ENCODE measurements at places on chromosomes 3 and 15. TPM values are rescaled to one million over a fixed set of nuclear protein-coding genes. Genes with fewer than 3 reads are reported as not detected.
A peak's percentile ranks its signal among the peaks of the same experiment; 100 is the strongest.

DNA sequence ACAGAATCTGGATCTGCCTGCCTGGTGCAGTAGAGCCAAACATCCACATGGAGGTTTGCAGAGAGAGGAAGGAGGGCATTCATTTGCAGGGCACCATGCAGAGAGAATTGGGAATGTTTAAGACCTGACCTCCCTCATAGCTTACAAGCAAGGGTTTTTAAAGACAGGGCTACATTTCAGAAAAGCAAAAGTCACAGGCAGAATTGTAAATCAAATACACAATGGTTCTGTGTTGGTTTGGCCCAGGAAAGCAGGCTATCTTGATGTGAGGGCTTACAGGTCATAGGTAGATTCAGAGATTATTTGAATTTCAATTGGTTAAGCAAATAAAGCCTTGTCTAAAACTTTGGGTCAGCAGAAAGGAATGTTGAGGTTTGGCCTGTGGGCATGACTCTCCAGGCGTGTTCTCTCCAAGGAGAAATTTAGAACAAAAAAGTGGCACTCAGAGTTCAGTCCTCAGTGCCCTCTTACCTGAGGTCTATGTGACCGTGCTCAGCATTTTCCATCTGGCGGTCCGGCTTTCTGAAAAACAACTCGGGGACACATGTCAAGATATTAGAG lies 91.5 kb downstream of the CD47 start:
- no peak for DNase-seq

The ILDR1 gene
- total RNA-seq: 23.9 TPM

DNA sequence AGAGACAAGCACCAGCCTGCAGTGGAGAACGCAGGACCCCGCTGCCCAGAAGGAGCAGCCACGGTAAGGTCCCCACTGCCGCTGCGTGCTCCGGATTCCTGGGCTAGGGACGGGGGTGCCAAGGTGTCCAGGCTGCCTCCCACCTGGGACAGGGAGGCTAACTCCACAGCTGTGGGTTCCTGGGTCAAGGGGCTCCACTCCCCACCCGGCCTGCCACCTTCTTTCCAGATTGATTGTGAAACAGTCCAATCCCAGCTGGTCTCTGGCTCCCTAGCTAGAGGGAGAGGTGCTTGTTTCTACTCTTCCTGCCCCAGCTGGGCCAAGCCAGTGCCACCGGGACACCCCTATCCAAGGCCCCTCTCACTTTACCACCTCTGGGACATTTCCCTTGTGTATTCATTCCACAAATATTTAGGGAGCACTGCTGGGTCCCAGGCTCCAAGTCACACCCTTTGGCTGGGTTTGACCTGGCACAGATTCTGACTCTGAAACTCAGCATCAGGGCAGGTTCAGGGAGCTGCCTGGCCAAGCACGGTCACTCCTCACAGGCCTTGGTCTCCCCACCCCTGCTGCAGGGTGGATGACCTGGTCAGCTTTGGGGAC lies 1.9 kb downstream of the PAK6 start:
- DNase-seq: no peak

- peak; percentile 46 for DNase-seq
Measured at GRCh38 chr3:190384309-190384756, 3.6 kb upstream of the CLDN16 start.

GRCh38 chr15:31590609-31591008 lies 264.0 kb downstream of the KLF13 start:
- DNase-seq: no peak

- no peak for DNase-seq
Measured at GRCh38 chr3:122246199-122246598, 62.7 kb downstream of the CASR start.

GRCh38 chr15:20356444-20356910 lies 185.1 kb downstream of the GOLGA6L6 start:
- DNase-seq: peak; percentile 40

GRCh38 chr3:134018850-134019249 lies 10.9 kb downstream of the SLCO2A1 start:
- DNase-seq: no peak

GRCh38 chr15:58469432-58470353 lies 37.9 kb downstream of the LIPC start:
- DNase-seq: peak; percentile 19

DNA sequence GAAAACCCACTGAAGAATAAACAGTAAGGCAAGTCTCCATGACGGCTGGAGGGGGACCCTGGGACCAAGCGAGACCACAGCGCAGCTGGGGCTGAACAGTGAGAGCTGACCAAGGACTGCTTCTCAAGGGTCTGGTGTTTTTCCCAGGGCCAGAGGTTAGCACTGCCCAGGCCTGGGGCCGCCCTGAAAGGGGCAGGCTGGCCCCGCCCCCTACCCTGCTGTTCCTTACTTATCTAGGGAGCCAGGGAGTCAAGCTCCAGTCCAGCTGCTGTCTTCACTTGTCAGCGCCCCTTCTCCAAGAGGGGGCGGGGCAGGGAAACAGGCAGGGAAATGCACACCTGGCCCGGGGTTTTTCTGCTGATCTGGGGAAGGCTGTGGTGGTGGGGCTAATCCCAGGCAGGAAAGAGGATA lies 51.6 kb upstream of the HACD2 start:
- no peak for DNase-seq

The SCG5 gene
- total RNA-seq: not detected

DNA sequence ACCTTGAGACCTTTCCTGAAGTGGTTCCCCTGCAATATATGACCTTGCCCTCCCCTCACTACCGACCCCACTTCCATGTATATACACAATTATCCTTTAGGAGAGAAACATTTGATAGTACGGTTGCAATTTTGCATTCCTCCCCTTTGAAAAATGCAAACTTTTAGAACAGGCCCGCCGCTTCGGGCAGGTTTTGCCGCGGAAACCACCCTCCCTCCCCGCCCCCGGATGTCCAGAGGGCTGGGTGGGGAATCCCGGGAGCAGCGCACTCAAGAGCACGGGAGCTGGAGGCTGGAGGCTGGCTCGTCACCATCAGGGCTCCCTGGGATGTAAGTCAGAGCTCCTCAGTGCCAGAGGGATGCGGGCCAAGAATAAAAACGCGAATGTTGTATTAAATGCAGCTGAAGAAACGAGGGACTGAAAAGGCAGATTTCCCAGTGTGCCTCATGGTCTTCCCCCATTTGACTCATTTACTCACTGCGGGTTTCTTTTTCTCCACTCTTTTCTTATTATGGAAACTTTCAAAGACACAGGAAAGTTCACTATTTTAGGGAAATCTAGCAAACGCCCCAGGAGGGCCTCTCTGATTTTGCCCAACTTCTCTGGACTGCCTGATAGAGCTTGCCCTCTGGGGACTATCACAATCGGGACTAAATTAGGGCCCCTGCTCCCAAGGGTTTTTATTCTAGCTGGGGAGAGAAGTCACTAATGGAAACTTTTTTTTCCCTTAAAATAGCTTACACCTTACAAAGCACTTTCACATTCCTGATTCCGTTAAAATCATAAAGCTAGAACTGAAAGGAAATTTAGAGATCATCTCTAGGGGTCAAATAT lies 2.9 kb upstream of the USP3 start:
- peak; percentile 83 for DNase-seq

The NPTN gene
- total RNA-seq: 77.8 TPM

The STRIT1 gene
- total RNA-seq: not detected

The FAM240A gene
- not detected for total RNA-seq

GRCh38 chr15:49137861-49138260 lies 17.5 kb downstream of the COPS2 start:
- no peak for DNase-seq

- no peak for DNase-seq
Measured at GRCh38 chr3:24255414-24255813, 239.2 kb downstream of the THRB start.

The SLC9A9 gene
- total RNA-seq: 13.0 TPM

The KLHL6 gene
- 0.60 TPM for total RNA-seq

The C3orf85 gene
- not detected for total RNA-seq

DNA sequence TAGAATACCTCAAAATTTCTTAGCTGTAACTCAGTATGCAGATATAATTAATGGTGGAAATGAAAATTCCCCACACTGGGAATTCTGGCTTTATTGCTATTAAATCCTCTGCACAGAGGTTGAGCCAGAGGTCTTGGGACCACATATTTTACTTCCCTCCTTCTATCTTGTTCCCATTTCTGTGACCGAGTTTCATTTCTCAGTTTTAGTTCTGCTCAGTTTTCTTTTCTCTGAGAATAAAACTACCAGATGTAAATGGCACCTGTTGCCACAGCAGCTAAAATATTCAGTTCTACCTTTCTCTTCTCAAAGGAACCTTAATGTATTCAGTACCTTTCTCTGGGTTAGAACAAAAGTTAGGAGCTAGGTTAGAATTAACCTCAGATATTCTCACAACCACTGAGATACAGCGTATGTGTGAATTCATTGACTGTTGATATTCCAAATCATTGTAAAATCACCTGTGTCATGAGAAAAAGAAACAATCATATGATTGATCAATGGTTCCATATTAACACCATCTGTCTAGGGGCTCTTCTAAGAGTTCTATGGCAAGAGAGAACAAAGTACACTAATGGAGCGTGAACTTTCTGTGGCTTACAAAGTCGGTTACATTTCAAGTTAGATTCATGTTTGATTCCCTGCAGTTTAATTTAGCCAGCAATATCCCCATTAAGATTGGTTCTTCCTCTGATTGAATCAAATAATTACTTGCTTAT lies 374.1 kb downstream of the EFHB start:
- no peak for DNase-seq

DNA sequence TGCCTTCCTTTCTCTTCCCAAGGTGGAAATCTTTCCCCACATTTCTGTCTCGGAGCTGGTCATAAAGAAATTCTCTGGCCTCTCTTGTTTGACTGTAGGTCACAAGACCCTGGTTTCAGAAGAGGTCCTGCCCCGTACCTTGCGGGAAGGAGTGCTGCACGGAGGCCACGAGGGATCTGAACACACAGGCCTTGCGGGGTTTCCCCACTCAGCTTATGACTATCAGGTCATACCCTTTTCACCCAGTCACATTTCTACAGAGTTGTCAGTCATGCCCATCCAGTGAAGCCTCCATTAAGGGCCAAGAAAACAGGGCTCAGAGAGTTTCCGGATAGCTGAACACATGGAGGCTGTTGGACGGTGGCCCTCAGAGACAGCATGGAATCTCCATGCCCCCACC lies 54.7 kb upstream of the ATP13A3 start:
- DNase-seq: no peak

DNA sequence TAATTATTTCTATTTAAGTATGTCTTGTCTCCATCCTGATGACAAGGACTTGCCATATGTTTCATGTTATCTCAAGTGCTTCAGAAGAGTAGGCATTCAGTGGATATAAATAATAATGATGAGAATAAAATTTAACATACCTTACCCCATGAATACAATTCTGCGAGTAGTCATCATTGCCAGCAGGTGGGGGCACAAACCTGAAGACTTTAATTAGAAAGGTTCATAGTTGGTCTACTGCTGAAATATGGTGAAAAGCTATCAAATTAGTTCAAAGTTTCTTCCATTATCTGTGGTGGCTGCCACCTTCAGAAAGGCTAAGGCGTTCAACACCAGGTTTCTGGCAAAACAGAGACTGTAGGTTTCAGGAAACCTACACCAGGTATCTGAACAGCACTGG lies 100.9 kb downstream of the P3H2 start:
- DNase-seq: no peak

The FBXL2 gene
- 1.6 TPM for total RNA-seq

- DNase-seq: no peak
Measured at GRCh38 chr3:186651678-186652215, 11.5 kb downstream of the FETUB start.

The MESP1 gene
- 12.4 TPM for total RNA-seq

DNA sequence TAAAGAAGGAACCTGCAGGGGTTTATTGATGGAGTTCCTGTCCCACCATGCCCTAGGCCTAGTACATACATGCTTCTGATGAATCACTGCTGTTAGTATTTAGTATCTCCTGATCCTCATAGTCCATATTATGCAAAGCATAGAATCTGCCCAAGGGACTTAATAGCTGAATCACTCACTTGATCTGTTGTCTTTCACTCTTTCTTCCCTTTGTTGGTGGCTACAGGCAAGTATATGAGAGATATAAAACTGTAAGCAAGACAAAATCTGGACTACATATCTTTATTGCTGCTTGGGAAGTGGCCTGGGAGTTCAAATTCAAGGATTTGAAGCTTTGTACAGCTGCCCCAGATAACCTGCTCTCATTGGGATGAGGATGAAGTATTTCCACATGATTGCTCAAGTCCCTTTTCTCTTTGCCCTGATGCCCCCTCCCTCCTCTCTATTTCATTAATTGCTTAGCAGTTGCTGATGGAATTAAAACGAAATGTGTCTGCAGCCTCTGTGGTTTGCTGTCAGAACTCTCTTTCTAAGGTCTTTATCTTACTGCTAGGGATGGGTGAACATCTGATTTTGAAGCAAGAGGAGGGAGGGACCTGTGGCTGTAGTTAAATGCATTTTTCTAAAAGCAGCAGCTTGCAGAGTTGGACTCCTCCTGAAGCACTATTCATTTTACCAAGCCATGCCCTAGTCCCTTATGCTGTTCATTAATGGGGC lies 114.1 kb downstream of the ZNF609 start:
- no peak for DNase-seq

DNA sequence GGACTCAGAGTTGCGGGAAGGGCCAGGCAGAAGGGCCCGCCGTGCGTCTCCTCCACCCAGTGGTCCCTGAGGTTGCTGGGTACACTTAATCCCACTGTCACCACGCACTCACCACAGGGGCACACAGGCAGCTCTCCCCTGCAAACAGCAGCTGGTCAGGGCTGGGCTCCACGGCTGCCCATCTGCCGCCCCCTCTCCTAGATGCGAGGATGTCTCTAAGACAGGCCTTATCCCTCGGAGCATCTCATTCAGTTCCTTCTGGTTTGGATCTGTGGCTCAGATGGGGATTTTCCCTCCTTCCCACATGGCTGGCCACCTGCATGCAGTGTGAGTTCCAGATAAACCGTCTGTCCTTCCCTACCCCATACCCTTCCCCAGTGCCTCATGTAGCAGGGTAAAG lies 26.3 kb downstream of the MRPS11 start:
- no peak for DNase-seq

DNA sequence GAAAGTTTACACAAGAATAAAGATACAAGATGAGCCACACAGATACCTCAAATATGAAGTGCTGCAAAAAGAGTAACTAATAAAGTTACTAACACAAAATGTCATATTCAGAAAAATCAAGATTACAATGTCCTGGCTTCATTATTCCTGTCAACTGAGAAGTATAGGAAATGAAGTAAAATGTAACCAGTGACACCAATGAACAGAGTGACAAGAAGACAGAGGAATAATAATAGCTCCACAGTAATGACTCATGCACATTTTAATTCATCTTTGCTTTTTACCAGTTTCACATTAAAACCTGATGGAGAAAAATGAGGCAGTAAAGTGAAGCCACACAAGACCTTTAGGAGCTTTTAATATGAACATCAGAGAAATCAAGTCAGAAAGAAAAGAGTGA lies 214.1 kb downstream of the ZBBX start:
- DNase-seq: no peak

- no peak for DNase-seq
Measured at GRCh38 chr15:39896846-39897245, 23.2 kb downstream of the GPR176 start.

- peak; percentile 27 for DNase-seq
Measured at GRCh38 chr15:101530224-101530958, 40.9 kb upstream of the PCSK6 start.

GRCh38 chr15:86040356-86041033 lies 39.2 kb upstream of the AGBL1 start:
- no peak for DNase-seq

- no peak for DNase-seq
Measured at GRCh38 chr3:151940481-151940880, 67.0 kb downstream of the SUCNR1 start.
